Prostate gland (tissue), 2 donors: ENCODE measurements at places on chromosomes 5 and 9. TPM values are rescaled to one million over a fixed set of nuclear protein-coding genes. Genes with fewer than 3 reads are reported as not detected.
A peak's percentile ranks its signal among the peaks of the same experiment; 100 is the strongest.

GRCh38 chr5:81554647-81555046, 160.7 kb upstream of the ACOT12 start:
- DNase-seq: no peak

DNA sequence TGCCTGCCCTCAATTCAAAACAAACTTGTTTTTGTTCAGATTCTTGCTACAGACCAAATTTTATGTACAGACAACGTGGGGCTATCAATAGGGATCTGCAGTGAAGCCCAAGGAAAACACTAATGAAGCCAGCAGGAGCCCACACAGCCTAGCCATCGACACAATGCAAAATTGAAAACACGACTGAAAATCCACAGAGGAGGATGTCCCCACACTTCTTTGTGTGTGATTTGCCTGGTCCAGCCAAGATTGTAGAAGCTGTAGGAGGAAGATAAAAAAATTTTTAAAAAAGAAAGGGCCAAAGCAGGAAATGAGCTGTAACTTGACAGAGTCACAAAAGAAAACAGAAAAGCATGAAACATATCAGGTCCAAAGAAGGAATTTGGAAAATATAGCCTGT, 34.8 kb downstream of the HTR4 start:
- no peak for DNase-seq

DNA sequence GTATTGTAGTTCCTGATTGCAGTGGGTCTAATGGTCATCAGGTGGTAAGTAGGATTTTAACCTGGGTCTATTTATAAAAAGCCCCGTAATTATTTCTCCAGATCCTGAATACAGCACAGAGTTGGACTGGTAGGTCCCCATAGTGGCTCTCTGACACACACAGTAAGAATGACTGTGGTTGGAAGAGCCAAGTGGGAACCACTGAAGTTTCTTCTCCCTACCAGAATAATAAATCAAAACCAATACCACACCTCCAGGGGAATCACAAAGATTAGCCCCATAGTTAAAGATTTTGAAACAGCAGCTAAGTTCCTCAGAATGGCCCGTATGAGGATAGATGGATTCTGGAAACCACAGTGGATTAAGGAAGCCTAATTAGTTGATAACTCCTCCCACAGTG, 68.4 kb upstream of the ZFR start:
- DNase-seq: no peak

The PRDM9 gene
- not detected for total RNA-seq

DNA sequence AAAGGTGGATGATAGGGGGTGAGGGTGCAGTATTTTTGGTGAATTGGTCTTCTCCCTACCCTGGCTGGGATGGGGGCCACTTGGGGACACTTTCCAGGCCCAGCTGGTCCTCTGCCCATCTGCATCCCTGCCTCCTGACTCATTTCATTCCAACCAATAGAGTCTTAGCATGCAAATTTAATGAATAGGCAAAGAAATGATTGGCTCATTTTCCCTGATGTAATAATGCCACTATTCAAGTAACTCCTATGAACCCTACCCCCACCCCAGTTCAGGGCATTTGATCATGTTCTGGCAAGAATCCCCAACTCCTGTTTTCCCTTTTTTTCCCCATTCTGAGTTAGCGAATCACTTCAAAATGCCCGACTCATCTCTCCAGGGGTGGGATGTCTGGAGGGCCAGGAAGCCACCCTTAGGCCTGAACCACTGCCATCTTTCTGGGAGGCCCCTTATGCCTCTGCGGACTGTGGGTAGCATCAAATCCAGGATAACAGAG, 56.7 kb downstream of the PCDH1 start:
- no peak for DNase-seq

The INVS gene
- 29.7 TPM for total RNA-seq

The SPEF2 gene
- 2.4 TPM for total RNA-seq

The SPATA31A3 gene
- not detected for total RNA-seq

The F2RL2 gene
- total RNA-seq: not detected

The ASPN gene
- total RNA-seq: 0.68 TPM

GRCh38 chr5:52010454-52010853, 627.2 kb downstream of the ISL1 start:
- DNase-seq: no peak

GRCh38 chr5:170270293-170271069, 27.1 kb downstream of the LCP2 start:
- no peak for DNase-seq

- no peak for DNase-seq
Observed at GRCh38 chr9:68739621-68740174, 34.7 kb downstream of the PIP5K1B start.

DNA sequence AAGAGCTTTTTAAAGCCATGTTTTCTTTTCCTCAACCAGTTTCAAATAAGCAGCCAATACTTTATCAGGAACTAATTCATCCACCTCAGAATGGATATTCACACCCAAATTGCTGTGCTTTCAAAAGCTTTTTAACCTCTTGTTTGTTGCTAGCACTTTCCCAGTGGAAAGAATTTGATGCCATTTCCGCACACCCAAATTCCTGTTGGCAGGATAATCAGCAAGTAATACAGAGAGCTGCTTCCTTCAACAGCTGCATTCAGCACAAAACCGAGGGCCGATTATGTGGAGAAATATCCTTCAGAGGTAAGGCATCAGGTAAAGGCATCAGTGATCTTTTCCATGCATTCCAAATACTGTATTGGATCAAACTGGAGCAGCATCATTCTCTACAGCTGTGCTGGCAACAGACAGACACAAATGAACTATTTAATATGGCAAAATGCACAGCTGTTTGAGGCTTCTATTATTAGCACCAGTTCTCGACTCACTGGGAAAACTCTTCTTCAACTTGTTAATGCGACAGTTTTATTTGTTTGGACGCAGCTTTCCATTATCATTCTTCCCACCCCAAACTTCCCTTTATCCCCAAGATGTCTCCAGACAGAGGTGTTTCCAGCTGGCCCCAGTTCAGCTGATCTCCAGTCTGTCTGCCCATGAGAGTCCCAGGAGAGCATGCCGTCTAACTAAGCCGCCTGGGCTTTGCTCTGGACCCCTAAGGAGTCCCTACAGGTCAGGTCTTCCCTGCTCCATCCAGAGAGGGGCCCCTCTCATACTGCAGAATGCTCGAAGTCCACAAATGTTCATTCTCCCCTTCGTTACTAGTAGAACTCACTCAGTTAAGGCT, 22.2 kb upstream of the MGAT1 start:
- DNase-seq: no peak

DNA sequence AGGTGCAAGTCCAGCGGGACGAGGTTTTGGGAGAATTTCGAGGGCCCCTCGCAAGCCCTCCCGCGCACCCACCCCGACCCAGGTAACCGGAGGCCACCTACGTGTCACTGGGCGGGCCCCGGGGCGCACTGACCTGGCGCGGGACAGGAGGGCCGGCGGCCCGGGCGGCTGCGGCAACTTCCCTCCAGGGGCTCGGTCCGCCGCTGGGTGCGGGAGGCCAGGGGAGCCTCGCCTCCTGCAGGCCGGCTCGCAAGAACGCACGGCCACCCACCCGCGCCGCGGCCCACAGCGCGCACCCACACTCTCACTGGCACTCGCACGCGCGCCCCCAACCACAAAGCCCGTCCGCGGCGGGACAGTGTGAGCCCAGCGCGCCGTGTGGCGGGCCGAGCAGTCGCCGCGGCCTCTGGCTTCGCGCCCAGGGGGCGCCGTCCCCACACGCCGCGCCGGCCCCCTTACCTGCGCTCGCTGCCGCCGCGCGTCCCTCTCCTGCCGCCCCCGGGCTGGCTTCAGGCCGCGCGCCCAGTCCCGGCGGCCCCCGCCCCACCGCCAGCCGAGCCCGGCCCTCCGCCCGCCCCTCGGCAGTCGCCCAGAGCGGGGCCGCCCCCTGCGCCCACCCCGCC, 451 bp downstream of the LPAR1 start:
- DNase-seq: peak; percentile 34

DNA sequence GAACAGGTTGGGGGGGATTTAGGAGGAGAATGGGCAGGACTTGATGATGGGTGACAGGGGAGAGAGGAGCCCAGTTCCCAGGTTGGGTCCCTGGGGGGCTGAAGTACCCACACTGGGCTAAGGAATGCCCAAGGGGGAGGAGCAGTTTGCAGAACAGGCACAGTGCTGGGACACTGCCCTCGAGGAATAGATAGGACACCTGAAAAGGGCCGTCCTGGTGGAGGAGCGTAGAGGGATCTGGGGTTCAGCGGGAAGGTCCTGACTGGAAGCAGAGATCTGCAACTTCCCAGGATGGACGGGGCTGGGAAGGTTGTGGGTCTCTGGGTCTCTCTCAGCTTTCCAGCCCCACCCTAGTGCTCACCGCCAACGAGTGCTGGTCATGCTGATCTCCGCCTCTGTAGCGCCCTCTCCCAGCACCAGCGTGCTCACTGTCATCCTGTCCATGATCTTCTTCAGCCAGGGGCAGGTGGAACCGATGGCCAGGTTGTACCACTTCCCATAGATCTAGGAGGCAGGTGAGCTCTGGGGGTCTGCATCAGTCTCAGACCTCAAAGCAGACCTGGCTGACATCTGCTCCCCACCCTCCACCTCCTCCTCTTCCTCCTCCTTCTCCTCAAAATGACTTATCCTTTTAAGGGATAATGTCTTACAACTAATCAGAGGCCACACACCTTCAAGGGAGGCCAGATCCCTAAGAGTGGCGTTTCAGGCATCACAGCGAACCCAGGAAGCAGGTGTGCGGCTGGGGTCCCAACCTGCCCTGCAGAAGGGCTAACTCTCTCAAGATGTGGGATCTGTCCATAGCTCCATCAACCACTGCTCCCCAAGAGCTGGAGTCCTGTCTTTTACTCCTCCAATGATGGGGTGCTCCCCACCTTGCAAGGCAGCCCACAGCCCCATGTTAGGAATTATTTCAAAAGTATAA, 1.6 kb downstream of the AMBP start:
- DNase-seq: no peak

The PCDHB4 gene
- 1.4 TPM for total RNA-seq

GRCh38 chr9:137046088-137046787, at the start of gene NPDC1:
NPDC1 (minus strand) TSS chr9:137046177; CDS start chr9:137045989, 188 bp downstream.
- peak; percentile 84 for DNase-seq

DNA sequence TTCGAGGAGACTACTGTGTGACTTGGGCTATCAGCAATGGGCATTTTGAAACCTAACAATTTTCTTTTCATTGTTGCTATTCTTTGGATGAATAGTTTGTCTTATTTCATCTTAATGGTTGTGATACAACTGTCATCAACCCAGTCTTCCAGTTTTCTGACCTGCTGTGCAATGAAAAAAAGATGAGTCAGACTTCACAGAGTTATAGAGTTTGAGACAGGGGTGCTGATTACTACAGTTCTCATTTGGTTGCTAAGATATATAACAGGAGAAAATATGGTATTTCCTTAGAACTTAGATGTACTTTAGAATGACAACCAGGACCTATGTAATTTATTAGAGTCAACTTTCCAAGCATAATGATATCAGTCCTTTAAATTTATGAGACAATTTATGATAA, 564.4 kb upstream of the NUDT12 start:
- no peak for DNase-seq

DNA sequence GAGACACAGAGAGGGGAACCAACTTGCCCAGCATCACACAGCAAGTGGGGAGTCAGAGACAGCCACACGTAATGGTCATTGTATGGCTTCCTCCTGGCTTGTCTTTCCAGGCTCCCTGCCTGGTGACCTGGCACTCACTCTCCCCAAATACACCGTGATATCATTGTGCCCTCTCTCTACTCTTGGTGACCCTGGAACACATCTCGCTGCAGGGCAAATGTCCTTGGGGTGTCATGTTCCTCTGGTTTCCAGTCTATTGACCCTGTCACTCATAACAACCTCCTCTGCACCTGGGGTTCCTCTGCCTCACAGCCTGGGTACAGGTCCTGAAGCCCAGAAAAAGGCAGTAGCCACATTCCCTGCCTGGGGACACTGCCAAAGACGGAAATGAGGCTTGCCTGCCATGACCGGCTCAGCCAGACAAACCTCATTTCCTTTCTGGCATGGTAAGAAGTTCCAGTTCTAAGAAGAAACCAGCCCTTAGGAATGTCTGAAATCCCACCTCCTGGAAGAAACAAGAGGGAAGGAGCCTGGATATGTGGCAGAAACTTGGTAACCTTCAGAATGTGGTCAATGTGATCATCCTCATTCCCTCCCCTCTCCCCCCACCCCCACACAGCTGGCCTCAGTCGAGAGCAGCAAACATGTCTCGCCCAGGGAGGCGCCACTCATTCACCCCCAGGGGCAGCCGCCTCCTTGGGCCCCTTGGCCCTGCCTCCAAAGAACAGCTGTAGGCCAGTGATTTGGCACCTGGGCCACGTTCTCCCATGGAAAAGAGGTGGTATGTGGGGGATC, 30.6 kb upstream of the SMU1 start:
- DNase-seq: peak; percentile 33

GRCh38 chr5:50887889-50888633, 221.6 kb downstream of the PARP8 start:
- no peak for DNase-seq

GRCh38 chr5:149344151-149344550, 1.1 kb upstream of the GRPEL2 start:
- DNase-seq: no peak

DNA sequence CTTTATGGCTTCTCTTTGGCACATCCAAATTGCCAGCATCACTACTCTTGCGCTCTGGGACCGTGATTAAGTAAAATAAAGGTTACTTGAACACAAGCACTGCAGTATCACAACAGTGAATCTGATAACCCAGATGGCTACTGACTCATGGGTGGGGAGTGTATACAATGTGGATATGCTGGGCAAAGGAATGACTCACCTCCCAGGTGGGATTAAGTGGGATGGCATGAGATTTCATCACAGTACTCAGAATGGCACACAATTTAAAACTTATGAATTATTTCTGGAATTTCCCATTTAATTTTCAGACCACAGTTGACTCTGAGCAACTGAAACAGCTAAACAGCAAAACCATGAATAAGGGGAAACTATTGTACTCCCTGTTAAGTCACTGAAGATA, 4.3 kb downstream of the GFM2 start:
- no peak for DNase-seq

DNA sequence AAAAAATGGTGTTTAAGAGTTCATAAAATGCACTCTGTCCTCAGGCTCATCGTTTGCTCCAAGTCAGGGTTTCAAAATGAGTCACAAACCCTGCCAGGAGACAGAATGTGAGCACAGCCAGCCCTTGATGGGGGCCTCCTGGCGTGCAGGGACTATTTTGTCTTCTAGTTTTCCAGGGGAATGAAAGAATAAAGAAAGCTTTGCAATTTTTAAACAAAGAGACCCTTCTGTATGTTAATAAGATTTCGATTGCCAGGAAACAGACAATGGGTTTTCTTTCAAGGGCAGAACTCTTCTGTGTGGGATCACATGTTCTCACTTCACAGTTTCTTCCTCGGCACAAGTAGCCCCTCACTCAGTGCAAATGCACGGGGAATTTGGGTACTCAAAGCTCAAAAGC, 121.4 kb upstream of the C6 start:
- DNase-seq: no peak

GRCh38 chr9:100848726-100849125, 179.8 kb upstream of the PLPPR1 start:
- no peak for DNase-seq

- DNase-seq: no peak
Observed at GRCh38 chr5:83723031-83723430, 2.4 kb upstream of the HAPLN1 start.

The FXN gene
- total RNA-seq: 17.8 TPM

- DNase-seq: no peak
Observed at GRCh38 chr9:82382887-82383616, 394.5 kb downstream of the SPATA31D1 start.
